ENCODE measurements at places on chromosomes 11 and 22.

GRCh38 chr11:128532016-128532571 is 55.3 kb downstream of the ETS1 start:
- DNase-seq: no peak

DNA sequence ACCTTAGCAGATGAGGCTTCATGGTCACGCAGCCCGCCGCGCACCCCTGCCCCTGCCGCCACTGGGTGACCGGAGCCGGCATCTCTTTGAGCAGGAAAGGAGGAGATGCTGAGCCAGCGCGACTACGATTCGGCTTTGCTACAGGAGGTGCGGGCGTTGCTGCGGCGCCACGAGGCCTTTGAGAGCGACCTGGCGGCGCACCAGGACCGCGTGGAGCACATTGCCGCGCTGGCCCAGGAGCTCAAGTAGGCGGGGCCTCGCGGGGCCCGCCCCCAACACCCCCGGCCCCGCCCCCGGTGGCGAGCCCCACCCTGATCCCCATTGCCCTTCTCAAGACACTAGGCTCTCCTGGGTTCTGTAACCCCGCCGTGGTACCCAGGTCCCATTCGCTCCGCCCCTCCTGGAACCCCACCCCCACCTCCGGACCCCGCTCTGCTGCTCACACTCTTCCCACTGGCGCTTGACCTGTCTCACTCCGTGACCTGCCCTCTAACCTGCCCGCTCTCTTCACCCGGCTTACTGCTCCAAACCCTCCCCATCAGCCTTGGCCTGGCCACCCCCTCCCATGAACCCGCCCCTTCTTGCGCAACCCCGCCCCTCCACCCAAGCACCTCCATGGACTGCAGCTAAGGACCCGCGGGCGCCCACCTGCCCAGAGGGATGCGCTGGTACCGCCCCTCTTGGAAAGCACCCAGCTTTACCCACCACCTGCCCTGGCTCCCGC is 9.1 kb downstream of the CTSF start:
- DNase-seq: peak; percentile 55

GRCh38 chr11:2409126-2409525 is 8.6 kb downstream of the TSSC4 start:
- DNase-seq: no peak

GRCh38 chr22:23670378-23671295 is 20.2 kb upstream of the RGL4 start:
- DNase-seq: no peak

DNA sequence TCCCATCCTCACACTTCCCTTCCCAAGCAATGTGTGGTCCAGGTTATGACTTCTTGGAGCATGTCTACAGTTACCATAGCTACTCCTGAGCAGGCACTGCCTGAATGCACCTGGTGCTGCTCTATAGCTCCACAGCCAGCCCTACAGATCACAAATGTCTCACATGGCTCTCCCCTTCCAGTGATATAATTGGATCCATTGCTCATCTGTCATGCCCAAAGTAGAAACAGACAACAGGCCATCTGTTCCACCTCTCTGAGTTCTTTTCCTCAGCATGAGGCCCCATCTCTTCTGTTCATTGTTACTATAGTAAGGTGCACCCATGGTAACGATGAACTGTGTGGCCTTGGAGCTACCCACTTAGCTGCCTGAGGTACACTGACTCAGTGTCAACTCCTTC is 320.3 kb upstream of the ZC3H12C start:
- DNase-seq: peak; percentile 13

DNA sequence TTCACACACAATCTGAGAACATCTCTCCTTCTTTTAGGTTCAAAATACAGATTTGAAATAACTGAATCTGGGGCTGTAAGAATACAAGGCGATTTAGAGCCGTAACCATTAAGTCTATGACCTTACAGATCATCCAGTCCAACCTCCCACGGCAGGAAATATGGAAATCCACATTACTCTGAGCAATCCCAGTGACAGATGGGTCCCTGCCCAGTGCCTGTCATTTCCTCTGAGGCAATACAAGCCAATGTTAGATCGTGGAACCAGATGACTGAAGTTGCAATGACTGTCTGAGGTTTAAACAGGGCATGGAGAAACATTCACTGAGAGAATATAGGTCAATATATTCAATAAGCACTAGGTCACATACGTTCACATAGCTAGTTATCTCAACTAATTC is 77.4 kb upstream of the OR5AK2 start:
- DNase-seq: no peak

GRCh38 chr22:47282366-47282765 is 519.9 kb downstream of the TBC1D22A start:
- no peak for DNase-seq

GRCh38 chr11:91209306-91209705 is 986.5 kb upstream of the CHORDC1 start:
- DNase-seq: no peak

- DNase-seq: peak; percentile 62
Measured at GRCh38 chr11:106238704-106239360, 161.4 kb downstream of the AASDHPPT start.

DNA sequence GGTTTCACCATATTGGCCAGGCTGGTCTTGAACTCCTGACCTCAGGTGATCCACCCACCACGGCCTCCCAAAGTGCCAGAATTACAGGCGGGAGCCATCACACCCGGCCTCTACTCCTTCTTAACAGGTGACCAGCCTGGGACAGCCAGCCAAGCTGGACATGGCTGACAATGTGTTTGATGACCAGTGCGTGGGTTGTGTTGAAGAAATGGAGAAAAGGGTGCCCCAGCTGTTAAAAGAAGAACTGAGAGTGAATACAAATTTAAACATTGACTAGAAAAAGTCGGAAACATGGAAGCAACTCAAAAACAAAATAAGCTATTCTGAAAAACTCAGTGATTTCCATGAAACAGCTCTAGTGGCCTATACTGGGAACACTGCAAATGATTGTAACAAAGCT is 86.5 kb upstream of the CLPB start:
- DNase-seq: no peak

DNA sequence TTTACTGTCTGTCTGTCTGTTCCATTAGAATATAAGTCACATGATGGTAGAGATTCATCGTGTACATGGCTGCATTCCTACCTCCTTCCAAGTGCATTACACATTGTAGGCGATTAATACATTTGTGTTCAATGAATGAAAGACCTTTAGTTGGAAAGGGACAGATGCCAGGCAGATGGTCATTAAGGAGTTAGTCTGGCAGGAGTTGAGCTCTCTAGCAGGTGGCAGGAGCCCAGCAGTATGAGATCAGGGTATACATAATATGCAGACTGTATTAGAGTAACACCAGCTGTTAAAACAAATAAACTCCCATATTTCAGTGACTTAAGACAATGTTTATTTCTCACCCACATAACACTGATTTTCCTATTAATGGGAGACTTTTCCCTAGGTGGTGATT is 147.7 kb upstream of the LARGE1 start:
- DNase-seq: no peak
